ENCODE measurements at places on chromosomes 13 and 19.

DNA sequence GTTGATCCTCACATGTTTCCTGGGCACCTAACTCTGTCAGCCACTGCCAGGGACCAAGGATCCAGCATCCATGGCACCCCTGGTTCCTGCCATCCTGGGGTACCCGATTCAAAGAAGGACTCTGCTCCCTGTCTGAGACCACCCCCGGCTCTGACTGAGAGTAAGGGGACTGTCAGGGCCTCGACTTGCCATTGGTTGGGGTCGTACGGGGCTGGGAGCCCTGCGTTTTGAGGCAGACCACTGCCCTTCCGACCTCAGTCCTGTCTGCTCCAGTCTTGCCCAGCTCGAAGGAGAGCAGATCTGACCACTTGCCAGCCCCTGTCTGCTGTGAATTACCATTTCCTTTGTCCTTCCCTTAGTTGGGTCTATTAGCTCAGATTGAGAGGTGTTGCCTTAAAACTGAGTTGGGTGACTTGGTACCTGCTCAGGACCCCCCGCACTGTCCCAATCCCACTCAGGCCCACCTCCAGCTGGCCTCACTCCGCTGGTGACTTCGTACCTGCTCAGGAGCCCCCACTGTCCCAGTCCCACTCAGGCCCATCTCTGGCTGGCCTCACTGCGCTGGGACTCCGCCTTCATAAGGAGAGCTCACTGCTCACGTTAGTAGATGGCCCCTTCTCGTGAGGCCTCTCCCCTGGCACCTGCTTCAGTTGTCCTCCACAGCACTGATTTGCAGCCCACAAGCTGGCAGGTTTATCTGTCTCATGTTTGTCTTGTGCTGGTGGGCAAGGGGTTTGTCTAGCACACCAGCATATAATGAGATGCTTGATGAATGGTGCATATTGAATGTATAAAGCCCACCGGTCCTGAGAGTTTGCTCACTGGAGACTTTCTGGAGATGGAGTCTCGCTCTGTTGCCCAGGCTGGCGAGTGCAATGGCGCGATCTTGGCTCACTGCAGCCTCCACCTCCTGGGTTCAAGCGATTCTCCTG lies 3.9 kb downstream of the RPL28 start:
- DNase-seq: no peak

DNA sequence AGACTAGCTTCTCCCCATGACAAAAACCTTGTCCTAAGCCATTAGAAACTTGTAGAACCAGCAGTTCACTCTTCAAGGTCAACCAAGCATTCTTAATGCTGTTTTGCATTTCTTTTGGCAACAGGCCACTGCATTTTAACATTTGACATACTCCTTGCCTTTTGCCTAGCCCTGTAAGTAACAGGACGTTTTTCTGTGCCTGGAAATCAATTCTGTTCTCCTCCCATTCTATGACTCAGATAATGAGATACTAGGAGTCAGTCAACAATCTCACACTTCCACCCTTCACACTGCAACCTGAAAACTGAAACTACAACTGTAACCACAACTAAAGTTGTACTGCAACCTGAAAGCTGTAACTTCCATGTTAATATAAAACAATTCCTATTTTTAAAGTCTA lies 268.7 kb downstream of the MZT1 start:
- DNase-seq: no peak

- DNase-seq: no peak
Observed at GRCh38 chr13:72221276-72221962, 354.4 kb upstream of the DACH1 start.

DNA sequence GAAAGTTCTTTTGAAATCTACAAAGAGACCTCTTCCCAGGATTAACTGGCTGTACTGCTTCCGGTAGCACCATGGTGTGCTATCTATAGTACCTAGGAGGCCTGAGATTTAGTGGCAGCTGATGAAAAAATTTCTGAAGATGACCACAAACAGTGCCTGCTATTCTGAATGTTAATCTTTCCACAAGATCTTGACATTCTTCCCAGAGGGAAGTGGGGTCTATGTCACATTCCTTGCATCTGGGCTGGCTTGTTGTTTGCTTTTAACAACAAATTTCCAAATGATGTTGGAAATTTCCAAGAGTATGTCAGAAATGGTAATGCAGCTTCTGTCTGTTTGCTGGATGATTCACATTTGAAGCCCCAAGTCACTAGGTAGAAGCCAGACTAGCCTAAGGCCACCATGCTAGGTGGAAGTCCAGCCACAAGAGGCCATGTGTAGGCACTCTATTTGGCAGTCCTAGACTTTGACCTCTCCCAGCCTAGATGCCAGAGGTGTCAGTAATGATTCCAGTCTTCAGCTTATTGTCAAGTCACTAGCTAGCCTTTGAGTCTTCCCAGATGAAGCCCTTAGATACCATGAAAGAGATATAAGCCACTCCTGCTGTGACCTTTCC lies 22.1 kb downstream of the SPART start:
- DNase-seq: no peak

DNA sequence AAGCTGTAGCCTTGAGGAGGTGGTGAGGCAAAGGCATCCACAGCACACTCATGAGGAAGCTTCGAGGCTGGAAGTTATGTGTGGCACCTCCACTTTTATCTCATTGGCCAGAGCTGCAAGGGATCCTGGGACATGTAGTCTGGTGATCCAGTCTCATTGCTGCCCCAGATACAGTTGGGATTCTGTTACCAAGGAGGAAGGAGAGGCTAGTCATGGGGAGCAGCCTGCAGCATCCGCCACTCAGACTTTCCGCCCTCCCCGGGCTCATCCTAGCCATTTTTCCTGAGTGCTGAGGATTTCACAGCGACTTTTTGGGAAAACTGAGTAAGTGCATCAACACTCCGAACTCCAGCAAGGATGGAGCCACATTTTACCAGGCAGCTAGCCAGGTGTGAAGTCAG lies 74.4 kb downstream of the DPF1 start:
- DNase-seq: no peak

DNA sequence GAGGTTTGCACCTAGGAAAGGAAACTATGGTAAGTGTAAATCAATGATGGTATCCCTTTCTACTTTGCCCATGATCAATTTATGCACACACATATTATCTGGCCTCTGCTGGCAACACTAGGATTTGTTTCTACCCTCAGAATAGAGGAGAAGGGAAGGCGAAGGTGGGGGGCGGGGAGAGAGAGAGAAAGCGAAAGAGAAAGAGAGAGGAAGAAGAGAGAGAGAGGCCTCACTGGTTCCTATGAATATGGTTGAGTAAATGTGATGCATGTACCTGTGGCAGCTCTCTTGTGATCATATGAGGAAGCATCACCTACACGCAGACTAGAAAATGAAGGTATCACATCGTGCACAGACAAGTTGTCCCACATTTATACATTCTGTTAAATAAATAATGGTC lies 882.0 kb upstream of the SLITRK6 start:
- no peak for DNase-seq

DNA sequence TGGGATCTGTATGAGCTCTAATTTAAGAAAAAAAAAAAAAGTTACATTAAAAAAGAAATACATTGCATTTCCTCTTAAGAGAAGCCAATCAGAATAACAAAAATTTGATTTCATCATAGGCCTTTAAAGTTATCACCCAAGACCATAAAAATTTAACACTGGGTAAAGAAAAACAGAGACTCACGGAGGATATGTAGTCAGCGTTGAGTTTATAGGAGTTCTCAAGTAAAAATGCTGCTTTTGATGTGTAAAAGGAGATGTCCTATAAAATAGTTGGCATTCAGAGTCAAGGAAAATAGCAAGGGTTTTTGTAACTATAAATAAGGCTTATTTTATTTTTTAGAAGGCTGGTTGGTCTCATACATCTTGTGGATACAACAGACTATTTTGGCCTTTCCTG lies 191.1 kb downstream of the EFNB2 start:
- no peak for DNase-seq

- no peak for DNase-seq
Observed at GRCh38 chr13:66068683-66069082, 1161.5 kb downstream of the PCDH9 start.

DNA sequence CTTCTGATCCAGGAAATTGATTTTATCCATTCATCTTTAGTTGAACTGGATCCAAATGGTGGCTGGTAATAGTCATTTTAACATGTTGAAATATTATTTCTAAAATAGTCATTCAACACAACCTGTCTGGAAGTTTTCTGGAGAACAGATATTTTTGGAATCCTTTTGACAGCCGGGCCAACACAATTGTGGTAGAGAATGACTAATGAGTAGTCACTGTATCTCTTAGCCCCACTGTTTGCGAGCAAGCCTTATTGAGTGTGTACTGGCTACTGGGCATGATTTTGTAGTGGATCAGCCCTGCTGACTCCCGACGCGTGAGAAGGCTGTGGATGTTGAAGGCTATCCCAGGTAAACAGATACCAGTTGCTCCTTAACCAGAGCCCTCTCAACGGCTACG lies 383.4 kb downstream of the ZNF536 start:
- DNase-seq: no peak

- no peak for DNase-seq
Observed at GRCh38 chr13:113768018-113768905, 9.2 kb downstream of the TMEM255B start.

DNA sequence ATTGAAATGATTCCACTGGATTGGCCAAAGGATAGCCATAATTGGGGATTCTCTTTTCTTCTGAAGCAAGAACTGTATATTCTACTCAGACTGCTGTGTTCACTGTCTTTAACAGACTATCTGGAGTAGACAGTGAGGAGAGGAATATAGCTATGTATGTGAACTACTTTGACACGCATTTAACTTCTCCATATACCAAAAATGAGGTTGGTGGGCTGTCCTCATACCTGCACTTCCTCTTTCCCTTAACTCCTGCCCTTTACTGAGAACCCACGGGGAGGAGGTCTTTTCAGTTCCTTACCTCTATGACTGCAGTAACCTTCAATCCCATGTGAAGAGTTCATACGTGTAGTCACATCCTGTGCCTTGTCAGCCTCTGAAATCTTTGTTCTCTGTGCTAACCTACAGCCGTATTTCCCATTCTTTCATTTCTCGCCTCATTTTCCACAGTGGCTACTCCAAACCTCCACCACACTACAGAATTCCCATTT lies 305.8 kb downstream of the MTUS2 start:
- no peak for DNase-seq

DNA sequence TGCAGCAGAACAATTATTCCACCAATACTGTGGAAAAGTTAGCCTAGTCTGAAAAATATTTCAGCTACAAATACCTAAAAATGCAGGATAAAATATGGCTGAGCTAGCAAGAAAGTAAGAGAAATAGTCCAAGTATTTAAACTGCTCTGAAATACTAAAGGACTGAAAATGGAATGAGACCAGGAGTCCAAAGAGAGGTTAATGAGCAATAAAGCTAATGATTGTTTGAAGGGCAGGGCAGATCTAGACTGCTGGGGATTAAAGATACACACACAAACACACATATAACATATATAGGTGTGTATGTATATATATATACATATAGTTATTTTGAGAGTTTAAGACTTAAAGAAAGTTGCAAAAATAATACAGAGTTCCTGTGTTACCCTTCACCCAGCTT lies 2.6 kb upstream of the CDADC1 start:
- DNase-seq: no peak

GRCh38 chr13:109630271-109630670 lies 156.1 kb downstream of the IRS2 start:
- no peak for DNase-seq

DNA sequence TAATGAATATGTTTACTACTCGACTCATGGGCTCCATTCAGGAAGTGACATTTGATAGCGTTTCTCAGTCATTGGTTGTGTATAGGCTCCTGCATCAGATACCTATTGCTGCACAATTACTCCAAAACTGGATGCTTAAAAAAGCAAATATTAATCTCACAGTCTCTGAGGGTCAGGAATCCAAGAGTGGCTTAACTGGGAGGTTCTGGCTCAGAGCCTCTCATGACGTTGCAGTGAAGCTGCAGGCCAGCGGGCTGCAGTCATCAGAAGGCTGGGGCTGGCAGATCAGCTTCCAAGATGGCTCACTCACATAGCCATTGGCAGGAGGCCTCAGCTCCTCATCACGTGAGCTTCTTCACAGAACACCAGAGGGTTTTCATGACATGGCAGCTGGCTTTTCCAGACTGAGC lies 525.1 kb upstream of the NBEA start:
- peak; percentile 56 for DNase-seq

GRCh38 chr13:60282708-60283107 lies 114.3 kb upstream of the TDRD3 start:
- no peak for DNase-seq

- DNase-seq: peak; percentile 23
Observed at GRCh38 chr19:6674868-6675305, 4.9 kb upstream of the TNFSF14 start.

- peak; percentile 87 for DNase-seq
Observed at GRCh38 chr19:19488875-19489690, 26.3 kb downstream of the TSSK6 start.

GRCh38 chr19:48400018-48400742 lies 6.7 kb downstream of the GRIN2D start:
- peak; percentile 49 for DNase-seq

DNA sequence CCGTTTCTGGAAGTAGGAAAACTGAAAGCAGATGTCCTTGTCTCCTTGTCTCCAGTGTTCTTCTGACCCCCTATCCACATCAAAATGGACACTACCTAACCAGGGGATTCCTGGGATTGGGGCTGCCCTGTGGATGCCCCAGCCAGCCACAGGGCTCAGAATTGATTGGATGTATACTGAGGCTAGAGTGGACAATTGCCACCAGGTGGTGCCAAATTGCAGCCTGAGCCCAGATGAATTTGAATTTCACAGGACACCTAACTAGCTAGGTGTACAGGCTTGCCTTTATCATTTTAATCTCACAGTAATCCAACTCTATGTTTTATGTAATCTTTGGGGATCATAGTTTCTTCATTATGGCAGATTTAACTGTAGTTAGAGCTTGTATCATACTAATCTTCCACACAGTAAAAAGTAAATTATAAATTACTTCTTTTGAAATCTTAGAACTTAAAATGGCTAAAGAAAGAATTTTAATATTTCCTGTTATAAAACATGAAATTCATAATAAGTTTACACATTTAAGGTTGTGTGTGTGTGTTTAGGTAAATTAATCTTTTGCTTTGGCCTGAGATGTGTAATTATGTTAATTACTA lies 58.0 kb downstream of the PIBF1 start:
- no peak for DNase-seq

GRCh38 chr19:5170329-5170745 lies 170.3 kb downstream of the PTPRS start:
- DNase-seq: no peak

GRCh38 chr13:49297338-49297737 lies 49.6 kb downstream of the CDADC1 start:
- DNase-seq: no peak

GRCh38 chr19:2974342-2975041 lies 2.9 kb upstream of the TLE6 start:
- peak; percentile 65 for DNase-seq

GRCh38 chr13:94112227-94112626 lies 367.3 kb downstream of the DCT start:
- DNase-seq: peak; percentile 6

DNA sequence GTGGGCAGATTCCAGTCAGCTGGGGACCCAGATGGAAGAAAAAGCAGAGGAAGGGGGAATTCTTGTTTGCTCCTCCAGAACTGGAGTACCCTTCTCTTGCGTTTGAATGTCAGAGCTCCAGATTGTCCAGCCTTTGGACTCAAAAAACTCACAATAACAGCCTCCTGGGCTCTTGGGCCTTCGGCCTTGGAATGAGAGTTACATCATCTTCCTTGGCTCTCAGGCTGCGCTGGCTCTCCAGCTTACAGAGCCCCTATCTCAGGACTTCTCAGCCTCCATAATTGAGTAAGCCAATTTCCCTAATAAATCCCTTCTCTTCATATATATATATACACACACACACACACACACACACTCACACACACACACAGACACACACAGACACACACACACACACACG lies 1215.7 kb upstream of the SLC10A2 start:
- DNase-seq: no peak

- no peak for DNase-seq
Observed at GRCh38 chr19:3778899-3779723, 7.1 kb downstream of the MATK start.

- no peak for DNase-seq
Observed at GRCh38 chr13:113002206-113002912, 33.3 kb downstream of the MCF2L start.

All from heart right ventricle (tissue), 16 donors.